ENCODE measurements at places on chromosomes 13 and 19.

- DNase-seq = no peak
- H3K4me1 ChIP-seq = peaks cover 6% of the 10 kb centered on the region
- peaks cover 5% of the 10 kb centered on the region for H3K36me3 ChIP-seq
- no peaks in the 10 kb centered on the region for H3K27me3 ChIP-seq
- H3K27ac ChIP-seq = no peak overlapping the region
Observed at GRCh38 chr13:110522721-110523120, 38.8 kb downstream of the RAB20 start.

GRCh38 chr13:48783695-48784230 lies 130.0 kb downstream of the CYSLTR2 start:
- no peak overlapping the region for H3K27ac ChIP-seq
- no peak for DNase-seq
- H3K36me3 ChIP-seq = no peaks in the 10 kb centered on the region

GRCh38 chr13:83311886-83312577 lies 570.2 kb downstream of the SLITRK1 start:
- no peak overlapping the region for H3K4me3 ChIP-seq
- H3K4me1 ChIP-seq = no peaks in the 10 kb centered on the region
- no peaks in the 10 kb centered on the region for H3K27me3 ChIP-seq

DNA sequence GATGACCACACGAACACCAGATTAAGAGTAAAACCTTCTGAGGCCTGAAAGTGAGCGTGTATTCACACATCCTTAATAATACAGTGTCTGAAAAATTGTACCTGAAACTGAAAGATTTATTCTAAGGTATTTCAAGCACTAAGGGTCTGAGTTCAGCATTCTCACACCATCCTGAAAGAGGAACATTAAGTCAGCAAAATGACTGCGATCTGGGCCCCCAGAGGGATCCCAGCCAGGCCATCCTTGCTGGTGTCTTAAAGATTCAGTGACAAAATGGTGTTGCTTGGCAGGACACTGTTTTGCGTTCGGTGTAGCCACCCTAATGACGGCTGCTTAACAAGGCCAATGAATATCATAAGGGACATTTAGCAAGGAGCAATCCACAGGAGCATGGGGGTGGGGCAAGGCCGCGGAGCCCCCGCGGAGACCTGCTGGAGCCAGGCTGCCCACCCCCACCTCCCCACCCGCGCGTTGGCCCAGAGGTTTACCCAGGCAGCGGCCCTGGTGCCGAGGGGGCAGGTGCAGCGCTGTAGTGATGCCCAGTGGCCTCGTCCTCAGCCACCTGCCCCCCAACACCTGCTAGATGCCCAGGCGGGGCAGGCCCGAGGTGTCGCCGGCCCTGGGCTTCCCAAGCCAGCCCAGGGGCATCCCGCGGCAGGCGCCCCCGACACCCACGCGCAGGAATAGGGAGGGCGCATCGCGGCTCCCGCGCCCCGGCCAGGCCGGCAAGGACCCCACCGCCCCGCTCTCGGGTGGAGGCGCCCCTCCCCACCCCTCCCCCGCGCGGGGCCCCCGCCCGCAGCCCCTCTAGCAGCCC lies 742 bp downstream of the NALCN start:
- peak overlapping the region; percentile 17 for H3K4me3 ChIP-seq
- no peak for DNase-seq
- H3K27me3 ChIP-seq = no peaks in the 10 kb centered on the region
- no peaks in the 10 kb centered on the region for H3K4me1 ChIP-seq
- no peak overlapping the region for H3K27ac ChIP-seq
- H3K36me3 ChIP-seq = no peaks in the 10 kb centered on the region

- H3K27me3 ChIP-seq = no peaks in the 10 kb centered on the region
- no peaks in the 10 kb centered on the region for H3K36me3 ChIP-seq
- no peaks in the 10 kb centered on the region for H3K4me1 ChIP-seq
- no peak overlapping the region for H3K4me3 ChIP-seq
Observed at GRCh38 chr13:76668141-76668540, 218.1 kb downstream of the KCTD12 start.
